Stimulated activated CD8-positive, alpha-beta memory T cell treated with anti-CD3 and anti-CD28 coated beads, Interleukin-15, amount 100 ng/mL, for 4 hours (primary cell): ENCODE measurements at places on chromosomes 5 and 9.

GRCh38 chr5:6083311-6083978 lies 294.9 kb downstream of the MED10 start:
- DNase-seq, result no peak

DNA sequence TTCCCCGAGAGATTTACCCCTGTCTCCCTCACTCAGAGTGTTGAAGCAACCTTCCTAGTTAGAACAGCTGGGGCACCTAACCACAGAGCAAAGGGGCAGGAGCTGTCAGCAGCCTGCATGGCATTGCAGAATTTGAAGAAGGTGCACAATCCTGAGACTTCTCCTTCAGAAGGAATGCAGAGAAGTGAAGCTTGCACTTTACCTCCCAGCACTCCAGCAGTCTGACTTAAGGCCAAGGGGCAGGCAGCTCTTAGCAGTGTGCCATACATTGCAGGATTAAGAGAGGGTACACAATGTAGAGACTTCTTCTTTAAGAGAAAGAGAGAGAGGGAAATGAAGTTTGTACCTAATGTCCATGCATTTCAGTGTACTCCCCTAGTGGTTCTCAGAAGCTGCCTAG lies 236.0 kb upstream of the FBXL7 start:
- DNase-seq, result no peak

DNA sequence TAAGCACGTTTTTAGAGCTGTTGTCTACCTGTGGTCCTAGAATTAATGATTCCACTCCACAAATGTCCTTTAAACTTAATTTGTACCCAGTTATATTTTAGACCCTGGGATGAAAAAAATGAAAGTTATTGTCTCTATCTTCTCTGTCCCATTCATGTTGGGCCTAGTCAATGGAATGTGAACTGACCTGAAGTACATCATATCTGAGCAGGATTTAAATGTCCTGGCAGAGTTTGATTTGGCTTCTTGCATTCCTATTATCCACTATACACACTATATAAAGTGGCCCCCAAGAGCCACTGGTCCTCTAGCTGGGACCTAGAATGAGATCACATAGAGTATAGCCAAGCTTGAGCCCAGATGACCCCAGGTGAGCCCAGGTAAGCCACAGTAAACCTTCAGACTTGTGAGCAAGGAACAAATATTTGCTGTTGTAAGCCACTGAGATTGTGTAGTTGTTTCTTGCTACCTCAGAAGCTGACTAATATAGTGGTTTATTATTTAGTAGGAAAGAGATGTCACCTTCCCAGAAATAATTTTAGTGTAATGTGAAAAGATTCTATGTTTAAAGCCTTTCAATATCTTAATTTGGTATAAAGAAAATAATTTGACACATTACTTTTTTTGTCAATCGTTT lies 37.1 kb upstream of the C6 start:
- no peak for DNase-seq

DNA sequence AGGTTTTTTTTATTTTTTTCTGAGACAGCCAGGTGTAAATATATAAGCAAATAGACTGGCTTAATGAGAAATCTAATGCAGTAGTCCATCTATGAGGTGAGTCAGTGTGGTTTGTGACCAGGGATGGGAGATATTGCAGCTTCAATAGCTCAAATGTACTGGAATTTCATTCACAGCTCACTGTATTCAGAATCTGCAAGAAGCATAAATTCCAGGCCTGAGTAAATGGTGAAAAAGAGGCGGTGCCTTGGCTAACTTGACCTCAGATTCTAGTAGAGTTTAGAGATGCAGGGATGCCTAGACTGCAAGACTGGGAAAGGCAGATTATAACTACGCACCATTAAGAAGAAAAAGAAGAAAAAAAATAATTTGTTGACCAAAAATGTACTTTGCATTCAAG lies 151.9 kb upstream of the SMC2 start:
- DNase-seq, result no peak

DNA sequence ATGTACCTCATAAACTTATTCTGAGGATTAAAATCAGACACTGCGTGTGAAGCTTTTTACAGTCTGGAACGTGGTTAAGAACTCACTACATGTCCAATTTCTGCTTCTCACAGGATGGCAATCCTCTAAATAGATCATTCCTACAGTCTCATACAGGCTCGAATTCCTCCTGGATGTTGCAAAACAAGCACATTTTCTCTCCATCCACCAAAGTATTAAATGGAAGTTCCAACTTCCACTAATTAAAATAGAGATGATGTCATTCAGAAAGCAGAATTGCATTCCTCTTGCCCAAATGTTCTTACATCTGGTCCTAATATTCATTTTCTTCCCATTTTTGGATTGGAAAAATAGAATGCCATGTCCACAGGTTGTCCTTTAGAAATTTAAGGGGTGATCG lies 145.5 kb upstream of the PCA3 start:
- no peak for DNase-seq

DNA sequence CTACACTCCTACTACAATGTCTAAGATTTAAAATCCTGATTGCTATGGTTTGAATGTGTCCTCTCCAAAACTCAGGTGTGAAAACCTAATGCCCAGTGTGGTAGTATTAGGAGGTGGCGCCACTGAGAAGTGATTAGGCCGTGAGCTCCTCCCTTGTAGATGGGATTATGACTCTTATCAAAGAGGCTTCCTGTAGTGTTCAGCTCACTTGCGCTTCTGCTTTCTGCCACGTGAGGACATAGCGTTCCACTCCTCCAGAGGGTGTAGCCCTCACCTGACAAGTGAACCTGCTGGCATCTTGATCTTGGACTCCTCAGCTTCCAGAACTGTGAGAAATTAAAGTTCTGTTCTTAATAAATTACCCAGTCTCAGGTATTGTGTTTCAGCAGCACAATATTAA lies 33.0 kb upstream of the WHRN start:
- no peak for DNase-seq

DNA sequence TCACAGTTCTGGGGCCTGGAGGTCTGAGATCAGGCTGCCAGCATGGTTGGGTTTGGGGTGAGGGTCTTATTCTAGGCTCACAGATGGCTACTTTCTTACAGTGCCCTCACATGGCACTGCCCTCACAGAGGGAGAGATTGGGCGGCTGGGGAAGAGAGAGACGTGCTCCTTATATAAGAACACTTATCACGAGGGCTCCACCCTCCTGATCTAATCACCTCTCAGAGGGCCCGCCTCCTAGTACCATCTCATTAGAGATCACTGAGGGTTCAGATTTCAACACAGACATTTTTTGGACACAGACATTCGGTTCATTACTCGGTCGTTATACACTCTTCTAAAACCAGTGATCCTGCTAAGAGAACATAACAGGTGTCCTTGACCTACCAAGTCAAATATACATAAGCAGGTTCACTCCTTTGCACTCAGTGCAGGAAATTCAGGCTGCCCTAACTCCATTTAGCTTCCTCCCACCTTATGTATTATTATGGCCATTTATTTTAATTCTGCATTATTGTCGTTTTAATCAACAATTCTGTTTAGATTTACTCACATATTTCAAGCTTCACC lies 121.7 kb downstream of the ICE1 start:
- DNase-seq, result no peak

- DNase-seq, result no peak
Measured at GRCh38 chr5:140575309-140575708, 10.7 kb downstream of the SLC35A4 start.

GRCh38 chr9:2236850-2237249 lies 221.7 kb downstream of the SMARCA2 start:
- no peak for DNase-seq

GRCh38 chr9:108549184-108549583 lies 306.6 kb downstream of the ACTL7B start:
- no peak for DNase-seq

- no peak for DNase-seq
Measured at GRCh38 chr5:33310451-33310850, 130.3 kb upstream of the TARS1 start.

DNA sequence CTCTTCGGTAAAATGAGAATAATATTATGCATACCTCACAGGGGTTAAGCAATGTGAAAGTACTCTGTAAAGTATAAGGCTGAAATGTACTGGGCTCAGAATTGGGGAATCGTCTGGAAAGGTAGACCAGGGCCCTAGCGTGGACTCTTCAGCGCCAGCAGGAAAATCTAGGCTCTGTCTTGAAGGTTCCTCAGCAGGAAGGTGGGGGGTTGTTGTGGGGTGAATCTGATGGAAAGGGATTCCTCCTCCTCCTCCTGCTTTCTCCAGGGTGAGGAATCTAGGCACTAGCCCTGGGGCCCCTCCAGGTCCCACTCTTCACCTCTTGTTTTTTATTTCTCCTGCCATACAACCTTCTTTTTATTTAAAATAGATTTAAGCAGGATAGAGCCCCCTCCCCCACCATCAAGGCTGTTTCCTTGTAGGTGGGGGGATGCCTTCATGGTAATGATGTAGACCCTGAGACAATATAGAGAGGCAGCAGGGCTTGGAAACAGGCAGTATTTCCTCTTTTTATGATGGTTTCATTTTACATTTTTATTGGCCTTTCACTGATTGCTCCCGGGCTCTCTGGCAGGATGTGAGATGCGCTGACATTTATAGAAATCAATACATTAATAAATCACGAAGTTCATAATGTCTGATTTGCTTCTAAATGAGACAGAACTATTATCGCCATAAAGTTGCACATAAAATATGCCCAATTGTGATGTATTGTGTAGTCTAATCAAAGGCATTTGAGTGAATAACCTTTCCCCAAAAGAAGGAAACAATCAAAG lies 78.9 kb upstream of the GABRP start:
- no peak for DNase-seq

DNA sequence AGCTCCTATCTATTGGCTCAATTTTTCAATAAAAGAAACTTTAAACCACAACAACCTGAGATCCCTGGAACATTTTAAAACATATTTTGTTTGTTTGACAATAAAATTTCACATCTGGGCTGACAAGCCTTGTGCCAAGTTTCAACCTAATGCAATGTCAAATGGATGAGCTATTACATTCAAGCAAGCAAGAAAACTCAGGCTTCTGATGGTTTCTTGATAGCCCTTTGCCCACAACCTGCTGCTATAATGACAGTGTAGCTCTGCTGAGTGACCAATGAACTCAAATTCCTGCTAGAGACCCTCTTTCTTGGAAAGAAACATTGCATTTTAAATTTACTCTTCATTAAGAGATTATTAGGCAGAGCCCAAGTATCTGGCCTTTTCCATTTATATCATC lies 472.9 kb downstream of the ARHGEF28 start:
- DNase-seq, result no peak

GRCh38 chr5:143057580-143057999 lies 287.4 kb downstream of the ARHGAP26 start:
- DNase-seq, result no peak

DNA sequence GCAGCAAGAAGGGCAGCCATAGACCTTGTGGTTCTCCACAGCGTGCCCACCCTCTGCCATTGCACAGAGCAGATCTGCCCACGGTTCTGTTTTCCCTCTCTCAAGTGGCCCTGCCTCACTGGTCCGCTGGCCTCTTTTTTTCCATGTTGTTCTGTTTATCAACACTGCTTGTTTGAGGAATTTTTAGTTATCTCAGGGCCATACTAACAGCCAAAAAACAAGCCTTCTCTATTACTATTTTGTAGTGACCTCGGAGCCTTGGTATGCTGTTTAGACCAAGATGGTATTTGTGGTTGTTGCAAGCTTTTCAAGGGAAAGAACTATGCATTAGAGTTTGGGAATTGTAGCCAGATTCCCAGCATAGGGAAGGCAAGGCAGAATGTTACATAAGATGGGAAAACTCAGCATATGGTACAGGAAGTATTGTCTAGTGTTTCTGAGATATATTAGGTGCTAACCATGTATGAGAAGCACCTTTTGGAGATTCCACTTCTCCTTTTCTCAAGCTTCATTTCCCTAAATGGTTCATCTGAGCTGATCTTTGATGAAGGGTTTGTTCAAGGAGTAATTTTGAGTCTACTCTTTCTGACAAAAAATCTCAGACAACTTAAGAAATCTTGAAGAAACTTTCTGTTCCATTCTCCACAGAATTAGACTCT lies 54.3 kb downstream of the NUP214 start:
- no peak for DNase-seq

GRCh38 chr9:127664678-127665507 lies 41.9 kb upstream of the CFAP157 start:
- DNase-seq, result no peak

DNA sequence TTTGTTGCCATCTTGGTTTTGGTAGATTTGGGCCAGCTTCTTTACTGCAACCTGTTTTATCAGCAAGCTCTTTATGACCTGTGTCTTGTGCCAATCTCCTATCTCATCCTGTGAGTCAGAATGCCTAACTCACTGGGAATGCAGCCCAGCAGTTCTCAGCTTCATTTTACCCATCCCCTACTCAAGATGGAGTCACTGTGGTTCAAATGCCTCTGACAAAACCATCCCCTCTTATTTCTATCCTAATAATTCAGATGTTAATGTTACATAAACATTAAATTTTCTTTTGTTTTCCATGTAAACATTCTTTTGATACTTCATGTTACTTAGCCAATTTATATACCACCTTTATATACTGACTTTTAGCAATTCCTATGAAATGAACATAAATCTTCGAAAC lies 746.3 kb downstream of the CDH18 start:
- no peak for DNase-seq

DNA sequence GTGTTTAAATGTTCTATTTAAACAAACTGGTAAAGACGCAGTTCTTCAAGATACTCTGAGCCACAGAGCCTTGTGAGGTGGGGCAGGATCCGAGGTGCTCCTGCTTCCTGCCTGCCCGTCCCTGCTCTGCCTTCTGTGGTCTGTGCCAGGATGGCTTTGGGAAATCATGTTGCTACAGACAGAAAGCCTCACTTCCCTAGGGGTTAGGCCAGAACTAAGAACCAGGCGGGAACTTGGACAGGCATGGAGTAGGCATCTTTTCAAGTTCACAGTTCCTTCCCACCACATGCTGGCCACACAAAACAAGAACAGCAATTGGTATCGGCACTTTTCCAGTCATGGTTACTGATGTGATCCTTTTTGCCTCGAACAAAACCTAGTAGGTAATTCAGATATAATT lies 67.7 kb upstream of the SPOCK1 start:
- no peak for DNase-seq

- no peak for DNase-seq
Measured at GRCh38 chr5:65672796-65673195, 48.0 kb downstream of the SHLD3 start.

DNA sequence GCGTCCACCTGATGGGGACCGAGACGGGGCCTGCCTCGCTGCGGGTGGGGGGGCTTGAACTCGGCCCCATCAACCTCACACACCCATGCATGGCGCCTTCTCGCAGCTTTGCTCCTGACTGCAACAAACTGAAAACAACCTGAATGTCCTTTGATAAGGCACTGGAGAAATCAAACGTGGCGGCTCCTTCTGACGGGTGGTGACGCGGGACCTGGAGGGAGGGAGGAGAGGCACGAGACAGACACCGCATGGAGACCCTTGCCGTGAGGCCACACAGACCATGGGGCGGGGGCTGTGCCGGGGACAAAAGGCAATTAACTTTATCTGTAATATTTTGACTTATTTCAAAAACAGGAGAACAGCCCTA lies 48.6 kb downstream of the NACC2 start:
- DNase-seq, result no peak
